GDM1 (cell line): ENCODE measurements at places on chromosomes 1 and 21.

DNA sequence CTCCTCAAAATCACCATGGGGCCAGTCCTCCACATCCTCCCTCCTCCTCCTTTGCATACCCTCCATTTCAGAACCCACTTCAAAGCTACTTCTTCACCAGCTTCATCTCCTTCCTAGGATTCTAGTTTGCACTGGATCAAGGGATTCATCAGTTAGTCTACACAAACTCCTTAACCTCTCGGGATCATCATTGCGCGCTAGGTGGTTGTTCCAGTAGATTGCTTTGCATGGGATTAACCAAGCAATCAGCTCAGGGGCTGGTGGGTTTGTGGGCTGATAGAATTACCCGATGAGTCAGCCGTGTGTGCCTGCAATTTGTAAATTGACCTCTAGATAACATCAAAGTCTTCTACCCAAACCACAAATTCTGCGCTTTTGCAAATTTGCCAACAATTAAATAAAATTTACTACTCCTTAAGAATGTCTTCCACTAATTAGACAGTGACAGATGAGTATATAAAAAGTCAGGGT, 7.7 kb downstream of the KANK4 start:
- no peak for DNase-seq

DNA sequence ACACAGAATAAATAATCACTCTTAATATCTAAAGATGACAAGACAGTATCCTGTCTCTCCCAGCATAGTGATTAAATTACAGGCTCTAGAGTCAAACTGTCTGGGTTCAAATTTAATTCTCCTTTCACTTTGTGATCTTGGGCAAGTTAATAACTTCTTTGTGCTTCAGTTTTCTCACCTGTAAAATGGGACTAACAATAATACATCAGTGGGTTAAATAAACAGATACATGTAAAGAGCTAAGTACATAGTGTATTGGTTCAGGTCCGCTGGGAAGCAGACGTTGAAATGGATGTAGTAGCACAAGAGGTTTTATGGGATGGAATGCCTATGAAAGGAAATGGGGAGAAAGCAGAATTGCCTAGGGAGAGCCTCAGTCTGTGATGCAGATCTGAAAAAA, 10.7 kb downstream of the ZFYVE9 start:
- no peak for DNase-seq

DNA sequence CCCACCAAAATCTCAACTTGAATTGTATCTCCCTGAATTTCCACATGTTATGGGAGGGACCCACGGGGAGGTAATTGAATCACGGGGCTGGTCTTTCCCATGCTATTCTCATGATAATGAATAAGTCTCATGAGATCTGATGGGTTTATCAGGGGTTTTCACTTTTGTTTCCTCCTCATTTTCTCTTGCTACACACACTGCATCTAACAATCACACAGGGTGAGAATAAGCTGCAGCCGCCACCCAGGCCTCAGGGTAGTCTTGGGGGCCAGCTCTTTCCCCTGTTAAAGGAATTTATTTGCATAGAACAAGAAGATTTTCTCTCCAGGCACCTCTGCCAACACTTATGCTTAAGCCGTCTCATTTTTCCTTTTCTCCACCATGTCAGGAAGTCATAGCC, 26.0 kb upstream of the GBP6 start:
- no peak for DNase-seq

DNA sequence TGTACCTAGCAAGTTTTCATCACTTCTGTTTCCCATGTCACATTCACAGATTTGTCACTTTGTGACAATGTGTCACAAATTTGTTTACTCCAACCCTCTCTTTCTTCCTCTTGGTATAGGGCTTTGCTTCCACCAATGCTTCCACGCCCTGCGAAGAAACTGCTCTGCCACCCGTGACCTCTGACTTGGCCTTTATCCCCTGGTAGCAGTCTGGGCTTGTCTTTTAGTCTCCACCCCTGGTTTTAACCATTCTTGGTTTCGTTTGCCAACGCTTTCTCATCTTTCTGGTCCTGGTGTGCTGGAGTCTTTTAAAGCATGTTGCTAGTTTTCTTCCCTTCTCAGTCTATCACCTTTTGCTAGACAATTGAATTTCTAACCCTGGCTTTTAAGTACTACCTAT, 8.1 kb downstream of the TACSTD2 start:
- no peak for DNase-seq

DNA sequence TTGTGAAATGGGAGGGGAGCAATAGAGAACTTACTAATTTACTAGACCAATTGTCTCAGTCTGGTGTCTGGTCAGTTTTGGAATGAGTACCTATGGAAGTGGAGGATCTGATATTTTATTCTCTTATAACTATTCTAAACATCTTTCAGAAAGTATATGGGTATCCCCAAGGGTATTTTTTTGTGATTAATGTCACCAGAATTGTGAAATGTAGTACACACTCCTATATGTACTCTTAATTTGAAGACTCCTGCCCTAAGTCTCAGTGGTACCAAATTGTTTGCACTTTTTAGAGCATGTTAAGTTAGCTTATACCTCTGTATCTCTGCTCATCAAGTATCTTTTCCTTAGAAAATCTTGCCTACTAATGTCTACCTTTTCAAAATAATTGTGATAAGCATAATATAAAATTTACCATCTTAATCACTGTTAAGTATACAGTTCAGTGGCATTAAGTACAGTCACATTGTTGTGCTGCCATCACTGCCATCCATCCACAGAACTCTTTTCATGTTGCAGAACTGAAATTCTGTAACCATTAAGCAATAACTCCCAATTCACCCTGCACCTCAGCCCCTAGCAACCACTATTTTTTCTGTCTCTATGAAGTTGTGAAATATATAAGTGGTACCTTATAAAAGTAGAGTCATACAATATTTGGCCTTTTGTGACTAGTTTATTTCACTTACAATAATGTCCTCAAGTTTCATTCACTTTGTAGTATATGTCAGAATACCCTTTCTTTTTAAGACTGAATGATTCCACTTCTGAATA, 40.5 kb downstream of the SLC30A7 start:
- DNase-seq, result no peak

DNA sequence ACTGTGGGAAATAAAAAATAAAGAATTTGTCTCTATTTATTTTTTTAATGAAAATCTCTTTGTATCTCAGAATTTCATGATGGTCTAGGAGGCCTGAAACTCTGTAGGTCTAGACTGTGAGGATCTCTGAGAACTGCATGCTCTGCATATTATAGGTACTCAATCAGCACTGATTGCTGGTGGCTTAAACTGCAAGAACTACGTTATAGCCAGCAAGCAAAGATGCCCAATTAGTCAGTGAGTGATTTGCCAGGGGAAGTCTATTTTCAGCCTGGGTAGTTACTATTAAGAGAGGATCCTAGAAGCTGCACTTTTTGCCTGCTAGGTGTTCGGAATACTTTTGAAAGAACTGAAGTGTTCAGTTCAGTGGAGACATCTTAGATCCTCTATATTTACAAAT, 87.4 kb downstream of the GPR52 start:
- no peak for DNase-seq

DNA sequence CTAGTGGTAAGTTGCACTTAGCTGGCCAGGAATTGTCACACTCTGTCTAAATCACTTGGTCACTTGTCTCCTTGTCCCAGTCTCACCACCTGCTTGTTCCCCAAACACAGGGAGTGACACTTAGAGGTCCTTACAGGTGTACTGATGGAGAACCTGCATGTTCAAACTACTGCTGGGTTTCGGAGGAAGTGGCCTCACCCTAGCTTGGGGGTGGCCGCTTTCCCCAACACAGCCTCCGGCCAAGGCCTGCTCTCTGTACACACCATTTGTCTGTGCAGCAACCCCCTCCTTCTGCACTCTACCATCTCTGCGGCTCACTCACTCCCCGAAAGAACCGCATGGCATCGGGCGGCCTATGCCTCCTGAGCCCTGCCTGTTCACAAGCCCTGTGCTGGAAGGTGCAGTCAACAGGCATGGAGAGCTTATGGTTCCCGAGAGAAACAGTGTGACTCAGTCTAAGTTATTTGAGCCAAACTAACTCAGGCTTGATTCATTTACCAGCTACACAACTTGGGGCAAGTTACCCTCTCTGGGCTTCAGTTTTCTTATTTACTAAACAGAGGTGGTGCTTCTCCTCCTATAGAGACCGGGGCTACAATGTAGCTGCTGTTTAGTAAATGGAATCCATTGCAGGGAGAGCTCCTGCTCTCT, 10.5 kb upstream of the SPRR4 start:
- DNase-seq, result no peak

GRCh38 chr1:85502171-85502570, 37.2 kb upstream of the DDAH1 start:
- no peak for DNase-seq

DNA sequence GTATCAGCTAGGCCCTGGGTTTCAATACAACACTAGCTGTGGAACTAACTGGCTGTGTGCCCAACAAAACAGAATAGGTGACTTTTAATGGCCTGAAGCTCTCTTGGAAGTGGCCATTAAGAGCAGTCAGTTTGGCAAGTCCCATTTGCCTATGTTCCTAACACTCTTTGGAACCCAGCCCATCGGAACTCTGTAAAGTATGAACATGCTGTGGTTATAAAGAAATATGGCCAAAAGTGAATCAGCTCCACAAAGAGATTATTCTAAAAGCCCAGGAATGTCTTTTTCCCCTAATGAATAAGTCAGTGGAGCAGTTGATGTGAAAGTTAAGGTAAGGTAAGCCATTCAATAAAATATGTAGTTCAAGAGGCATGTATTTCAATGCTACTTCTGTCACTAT, 223.7 kb upstream of the ADAMTS5 start:
- DNase-seq, result no peak

GRCh38 chr1:161402446-161402845, 34.8 kb upstream of the CFAP126 start:
- no peak for DNase-seq

DNA sequence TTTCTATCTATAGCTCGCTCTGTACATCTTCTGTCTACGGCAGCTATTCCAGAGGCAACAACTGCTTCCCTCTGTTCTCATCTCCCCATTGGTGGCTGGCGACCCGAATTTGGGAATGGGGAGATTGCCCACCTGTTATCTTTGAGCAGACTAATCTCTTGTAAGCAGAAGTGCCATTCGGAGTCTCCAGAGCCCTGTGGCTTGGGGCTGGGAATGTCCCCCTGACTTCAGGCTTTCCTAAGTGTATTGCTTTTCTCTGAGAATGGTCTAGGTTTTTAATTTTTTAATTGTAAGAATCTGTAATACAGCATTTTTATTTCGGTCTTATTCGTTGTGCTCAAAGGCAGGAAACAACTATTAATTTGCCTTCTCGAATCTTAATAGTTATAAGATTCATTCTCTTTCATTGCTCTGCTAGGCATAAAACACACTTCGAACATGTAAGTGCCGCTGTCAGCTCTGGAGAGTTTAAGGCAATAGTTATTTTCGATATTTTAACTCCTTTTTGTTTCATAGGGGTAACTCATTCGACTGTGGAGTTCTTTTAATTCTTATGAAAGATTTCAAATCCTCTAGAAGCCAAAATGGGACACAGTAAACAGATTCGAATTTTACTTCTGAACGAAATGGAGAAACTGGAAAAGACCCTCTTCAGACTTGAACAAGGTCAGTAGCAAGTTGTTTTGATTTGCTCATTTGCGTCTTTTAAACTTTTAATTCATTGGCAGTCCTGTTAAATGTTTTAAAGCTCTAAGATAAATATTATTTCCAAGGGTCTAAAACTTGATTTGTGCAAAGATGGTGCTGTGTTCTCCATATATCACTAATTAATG, 514 bp downstream of the AGL start:
- no peak for DNase-seq

- DNase-seq, result no peak
These were observed 36.7 kb downstream of the ATP2B4 start for GRCh38 chr1:203663294-203663693.

- DNase-seq, result no peak
These were observed 109.1 kb downstream of the SLC45A1 start for GRCh38 chr1:8426996-8427395.

DNA sequence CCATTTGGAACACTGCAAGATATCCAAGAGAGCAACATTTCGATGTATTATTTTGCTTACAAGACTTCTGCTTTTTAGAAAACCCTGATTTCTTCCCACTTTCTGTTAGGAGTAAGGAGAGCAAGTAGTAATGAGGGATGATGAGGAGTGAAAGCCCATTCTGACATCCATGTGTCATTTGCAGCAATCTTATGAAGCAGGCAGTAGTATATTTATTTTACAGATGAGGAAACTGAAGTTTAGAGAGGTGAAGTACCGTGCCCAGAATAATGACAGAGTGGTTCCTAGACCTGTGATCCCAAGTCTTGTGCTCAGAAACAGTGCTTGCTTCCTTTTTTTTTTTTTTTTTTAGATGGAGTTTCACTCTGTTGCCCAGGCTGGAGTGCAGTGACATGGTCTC, 7.1 kb upstream of the ZSCAN20 start:
- DNase-seq, result no peak

DNA sequence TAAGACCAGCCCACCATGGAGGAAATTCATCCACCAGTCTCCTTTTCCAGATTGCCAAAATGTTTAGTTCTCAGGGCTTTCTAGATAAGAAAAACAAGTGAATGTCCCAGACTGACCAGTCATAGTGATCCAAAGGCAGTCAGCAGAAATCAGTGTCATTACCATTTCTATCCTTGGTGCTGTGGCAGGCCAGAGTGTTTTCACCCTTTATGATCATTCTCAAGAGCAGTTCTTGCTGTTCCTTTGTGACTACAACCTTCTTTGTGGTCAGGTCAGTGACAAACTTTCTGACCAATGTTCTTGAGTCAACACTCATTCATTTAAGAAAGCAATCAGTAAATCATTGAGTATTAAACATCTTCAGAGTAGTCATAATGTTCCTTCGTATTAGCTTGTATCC, 7.3 kb upstream of the DHCR24 start:
- DNase-seq, result no peak

DNA sequence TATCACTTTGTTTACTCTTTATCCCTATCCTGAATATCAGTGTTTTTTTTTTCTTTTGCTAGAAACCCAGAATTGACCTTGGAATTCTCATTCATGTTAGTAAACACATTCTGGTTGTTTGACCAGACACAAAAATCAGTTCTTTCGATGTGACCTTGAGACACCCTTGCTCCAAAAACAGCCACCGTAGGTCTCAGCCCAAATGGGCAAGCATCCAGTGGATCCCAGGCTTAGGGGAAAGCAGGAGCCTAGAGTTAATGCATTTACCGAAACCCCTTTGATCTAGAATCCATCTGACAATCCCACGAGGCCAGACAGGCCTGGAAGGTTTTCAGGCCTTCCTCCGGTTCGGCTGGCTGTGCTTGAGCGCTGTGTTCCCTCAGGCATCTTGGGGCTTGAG, 47.6 kb downstream of the IRF2BP2 start:
- DNase-seq, result no peak

GRCh38 chr1:3858231-3858981, 1.1 kb downstream of the DFFB start:
- DNase-seq, result no peak

DNA sequence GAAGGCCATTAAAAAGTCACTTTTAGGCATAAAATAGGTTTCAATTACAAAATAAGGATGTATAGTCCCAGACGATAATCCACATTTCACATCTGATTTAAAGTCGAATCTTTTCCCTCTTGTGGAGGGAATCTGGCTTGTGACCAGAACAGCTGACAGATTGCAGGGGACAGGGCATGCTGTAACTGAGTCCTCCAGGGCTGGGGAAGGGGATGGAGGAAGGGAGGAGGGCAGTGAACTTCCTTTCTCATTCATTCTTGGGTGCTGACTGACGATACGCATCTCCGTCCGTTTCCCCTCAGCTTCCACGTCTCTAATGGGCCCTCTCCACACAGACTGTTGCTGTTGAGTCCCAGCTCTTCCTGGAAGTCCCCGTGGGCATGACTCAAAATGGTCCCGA, 108.1 kb upstream of the CSF3R start:
- no peak for DNase-seq

- DNase-seq, result peak; percentile 49
These were observed 121.6 kb upstream of the IRF2BP2 start for GRCh38 chr1:234731569-234732085.
